ENCODE measurements at places on chromosomes 6 and 20. TPM values are rescaled to one million over a fixed set of nuclear protein-coding genes. Genes with fewer than 3 reads are reported as not detected.

GRCh38 chr20:32343439-32343838, 14.7 kb upstream of the ASXL1 start:
- DNase-seq: no peak
- peaks cover 4% of the 10 kb centered on the region for H3K36me3 ChIP-seq
- H3K27ac ChIP-seq: no peak overlapping the region
- H3K4me1 ChIP-seq: peaks cover 16% of the 10 kb centered on the region
- no peaks in the 10 kb centered on the region for H3K27me3 ChIP-seq

DNA sequence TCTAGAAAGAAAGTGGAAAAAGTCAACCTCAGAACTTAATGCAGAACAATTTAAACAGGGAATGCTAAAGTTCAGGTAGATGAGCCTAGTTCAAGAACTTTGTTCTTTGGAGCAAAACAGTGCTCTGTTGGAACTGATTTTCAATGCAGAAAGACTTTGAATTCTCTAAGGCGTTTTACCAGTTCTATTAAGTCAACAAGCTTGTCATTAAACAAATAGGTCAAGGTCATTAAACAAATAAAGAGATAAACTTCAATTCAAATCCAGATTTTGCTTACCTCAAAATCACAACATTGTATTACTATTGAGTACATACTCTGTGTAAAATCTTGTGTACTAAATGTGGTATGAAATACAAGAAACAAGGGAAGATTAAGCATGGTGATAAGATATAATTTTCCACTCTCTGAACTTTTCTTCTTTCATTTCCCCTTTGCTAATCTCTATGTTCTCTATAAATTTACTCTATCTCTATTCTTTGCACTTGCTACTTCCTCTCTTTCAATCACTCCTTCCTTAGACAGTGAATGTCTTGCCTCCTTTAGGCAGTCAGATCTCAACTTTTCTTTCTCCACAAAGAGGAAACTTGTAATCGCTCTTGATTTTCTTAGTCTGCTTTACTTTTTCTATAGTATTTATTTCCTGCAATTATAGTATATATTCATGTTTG, 160.8 kb upstream of the KHDRBS2 start:
- H3K27me3 ChIP-seq: no peaks in the 10 kb centered on the region
- H3K4me1 ChIP-seq: no peaks in the 10 kb centered on the region
- H3K4me3 ChIP-seq: no peak overlapping the region
- H3K36me3 ChIP-seq: peaks cover 10% of the 10 kb centered on the region

- H3K4me3 ChIP-seq: no peak overlapping the region
- no peaks in the 10 kb centered on the region for H3K27me3 ChIP-seq
- H3K27ac ChIP-seq: peak overlapping the region; percentile 37
These were observed 31.2 kb downstream of the HLA-E start for GRCh38 chr6:30520522-30520921.

- H3K27ac ChIP-seq: no peak overlapping the region
- no peaks in the 10 kb centered on the region for H3K36me3 ChIP-seq
- peaks cover 25% of the 10 kb centered on the region for H3K4me1 ChIP-seq
- DNase-seq: peak; percentile 82
These were observed 15.9 kb upstream of the PEDS1 start for GRCh38 chr20:50169329-50169823.

The SLC2A10 gene
- total RNA-seq: 1.5 TPM

The TRDN gene
- not detected for total RNA-seq
